Dermis microvascular lymphatic vessel endothelial cell (primary cell): ENCODE measurements at places on chromosomes 3 and 15. TPM values are rescaled to one million over a fixed set of nuclear protein-coding genes. Genes with fewer than 3 reads are reported as not detected.

The TRH gene
- not detected in 2 replicates for total RNA-seq

The ARGFX gene
- total RNA-seq, result not detected in 2 replicates

The CLDN16 gene
- not detected in 2 replicates for total RNA-seq

The RLBP1 gene
- not detected in 2 replicates for total RNA-seq

The ANKRD63 gene
- not detected in 2 replicates for total RNA-seq

The EPHB3 gene
- total RNA-seq, result 0.13 and 0.25 TPM in 2 replicates

The STRA6 gene
- total RNA-seq, result under 0.01 TPM in 1 of 2 replicates, not detected in the other

The UCN2 gene
- not detected in 2 replicates for total RNA-seq

The FGF7 gene
- total RNA-seq, result not detected in 2 replicates

The COLQ gene
- total RNA-seq, result 0.39 and 1.9 TPM in 2 replicates

The SLC24A5 gene
- total RNA-seq, result not detected in 2 replicates

The SLC12A1 gene
- not detected in 2 replicates for total RNA-seq

The SLC15A2 gene
- under 0.01 TPM in 2 replicates for total RNA-seq

The CPEB1 gene
- total RNA-seq, result not detected in 2 replicates

The MEIS2 gene
- total RNA-seq, result 6.3 and 15.0 TPM in 2 replicates

The HTR3E gene
- not detected in 2 replicates for total RNA-seq

The CLDN1 gene
- 0.13 and 0.63 TPM in 2 replicates for total RNA-seq

The ALPK3 gene
- total RNA-seq, result 19.5 and 52.6 TPM in 2 replicates

The ILDR1 gene
- not detected in 2 replicates for total RNA-seq

The PIERCE2 gene
- 0.89 and 1.0 TPM in 2 replicates for total RNA-seq

The MOBP gene
- total RNA-seq, result under 0.01 TPM in 1 of 2 replicates, not detected in the other

The SAMD7 gene
- not detected in 2 replicates for total RNA-seq

The SCAMP2 gene
- 12.3 and 24.3 TPM in 2 replicates for total RNA-seq

The SLC22A13 gene
- under 0.01 TPM in 2 replicates for total RNA-seq

The FBN1 gene
- 72.1 and 94.6 TPM in 2 replicates for total RNA-seq

The GOLGA8R gene
- total RNA-seq, result 0.25 and 0.26 TPM in 2 replicates

The RAB43 gene
- total RNA-seq, result 55.6 and 95.2 TPM in 2 replicates

The CHDH gene
- 0.25 and 0.26 TPM in 2 replicates for total RNA-seq

The GATA2 gene
- 6.7 and 14.7 TPM in 2 replicates for total RNA-seq

The ACKR2 gene
- 3.5 and 23.5 TPM in 2 replicates for total RNA-seq

The GAP43 gene
- not detected in 2 replicates for total RNA-seq

The DNAH12 gene
- under 0.01 TPM in 2 replicates for total RNA-seq

The LRRN1 gene
- 0.13 TPM in 1 of 2 replicates, not detected in the other for total RNA-seq
